ENCODE measurements at places on chromosomes 12 and 14.

GRCh38 chr12:43736927-43737440 lies 21.6 kb downstream of the PUS7L start:
- no peak for DNase-seq

- peak; percentile 48 for DNase-seq
These were observed 17.0 kb downstream of the OR8S1 start for GRCh38 chr12:48542300-48542928.

GRCh38 chr12:7096979-7097378 lies 4.7 kb upstream of the C1R start:
- no peak for DNase-seq

GRCh38 chr12:103758310-103759089 lies 82.5 kb downstream of the NT5DC3 start:
- no peak for DNase-seq

DNA sequence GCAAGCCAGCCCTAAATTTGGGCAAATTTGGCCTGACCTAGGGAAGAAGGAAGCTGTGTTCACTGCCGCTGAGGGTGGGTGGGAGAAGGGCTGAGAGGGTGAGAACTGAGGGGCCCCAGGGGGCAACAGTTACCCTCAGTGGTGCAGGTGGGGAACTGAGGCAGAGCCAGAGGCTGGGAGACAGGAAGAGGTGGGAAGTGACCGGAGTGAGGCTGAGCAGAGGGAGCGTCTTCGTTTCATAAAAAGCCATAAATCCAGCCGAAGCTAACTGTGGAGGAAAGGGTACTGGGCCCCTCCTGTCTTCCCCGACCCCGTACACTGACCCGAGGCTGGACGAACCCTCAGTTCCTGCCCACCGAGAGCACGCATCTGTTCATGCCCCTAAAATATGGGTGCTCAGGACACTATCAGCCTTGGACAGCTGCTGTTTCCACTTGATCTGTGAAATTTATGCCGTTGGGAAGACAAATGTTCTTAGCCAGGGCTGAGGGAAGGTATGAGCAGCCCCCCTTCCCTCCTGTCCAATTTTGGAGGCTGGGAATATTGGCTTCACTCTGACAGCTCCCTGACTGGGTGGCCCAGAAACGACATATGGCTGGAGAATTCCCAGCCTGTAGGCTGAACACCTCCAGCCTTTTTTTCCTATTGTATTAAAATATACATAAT lies 116.5 kb downstream of the KIF26A start:
- DNase-seq, result no peak

All from astrocyte of the hippocampus (primary cell).